Umbilical cord (tissue), 2 donors: ENCODE measurements at places on chromosomes 2 and 18. TPM values are rescaled to one million over a fixed set of nuclear protein-coding genes. Genes with fewer than 3 reads are reported as not detected.
A peak's percentile ranks its signal among the peaks of the same experiment; 100 is the strongest.

- no peak for DNase-seq
Observed at GRCh38 chr2:215439404-215439803, 3.5 kb upstream of the FN1 start.

GRCh38 chr2:189683348-189683747, 8.9 kb downstream of the ANKAR start:
- no peak for DNase-seq

- peak; percentile 46 for DNase-seq
Observed at GRCh38 chr2:128450211-128451024, 131.8 kb upstream of the HS6ST1 start.

DNA sequence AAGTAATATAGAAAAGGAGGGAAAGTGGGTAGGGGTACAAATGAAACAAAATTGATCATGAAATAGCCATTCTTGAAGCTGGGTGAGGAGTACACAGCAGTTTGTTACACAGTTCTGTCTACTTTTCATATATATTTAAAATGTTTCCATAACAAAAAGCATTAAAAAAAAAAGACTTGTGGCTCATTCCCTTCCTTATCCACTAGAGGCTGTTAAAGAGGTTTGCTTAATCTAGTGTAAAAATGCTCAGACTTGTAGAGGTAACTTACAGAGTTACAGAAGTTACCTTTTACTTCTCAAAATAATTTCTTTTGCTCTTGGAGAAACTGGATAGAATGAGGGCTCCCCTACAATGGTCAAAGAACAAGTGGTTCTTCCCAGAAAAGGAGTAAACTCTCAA, 8.1 kb upstream of the WIPF1 start:
- peak; percentile 49 for DNase-seq

DNA sequence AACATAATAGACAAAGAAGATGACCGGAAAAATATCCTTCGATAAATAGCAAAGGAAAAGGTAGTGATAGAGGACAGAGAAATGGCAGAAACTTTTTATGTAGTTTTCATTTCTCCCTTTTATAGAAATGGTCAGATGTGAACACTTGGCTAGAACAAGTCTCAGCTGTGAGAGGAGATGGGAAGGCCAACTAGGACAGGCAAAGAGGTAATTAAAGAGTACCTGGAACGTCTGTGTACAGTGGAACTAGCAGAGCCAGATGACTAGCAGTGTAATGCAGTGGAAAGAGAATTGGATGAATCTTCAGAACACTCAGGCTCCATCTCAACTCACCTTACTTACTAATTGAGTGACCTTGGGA, 69.2 kb downstream of the NABP1 start:
- DNase-seq, result no peak

GRCh38 chr2:40289771-40290404, 162.0 kb downstream of the SLC8A1 start:
- DNase-seq, result no peak

DNA sequence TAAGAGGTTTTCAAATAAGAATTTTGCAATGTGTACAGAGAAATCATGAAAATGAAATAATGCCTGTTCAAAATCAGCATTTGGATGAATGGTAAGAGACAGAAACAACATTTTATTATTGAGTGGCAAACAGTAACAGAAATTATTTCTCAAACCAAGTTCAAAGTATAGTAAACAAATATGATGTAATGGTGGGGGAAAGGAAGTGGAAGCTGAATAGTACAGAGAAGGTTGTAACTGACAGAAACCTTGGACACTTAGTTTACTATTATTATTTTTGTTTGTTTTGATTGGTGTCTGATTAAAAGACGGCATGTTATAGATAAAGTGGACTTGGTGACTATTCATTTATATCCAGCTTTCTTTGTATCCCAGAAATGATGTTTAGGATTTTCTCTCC, 1637.4 kb upstream of the ACVR2A start:
- DNase-seq, result no peak

GRCh38 chr2:196213252-196213980, 42.0 kb upstream of the STK17B start:
- DNase-seq, result no peak

DNA sequence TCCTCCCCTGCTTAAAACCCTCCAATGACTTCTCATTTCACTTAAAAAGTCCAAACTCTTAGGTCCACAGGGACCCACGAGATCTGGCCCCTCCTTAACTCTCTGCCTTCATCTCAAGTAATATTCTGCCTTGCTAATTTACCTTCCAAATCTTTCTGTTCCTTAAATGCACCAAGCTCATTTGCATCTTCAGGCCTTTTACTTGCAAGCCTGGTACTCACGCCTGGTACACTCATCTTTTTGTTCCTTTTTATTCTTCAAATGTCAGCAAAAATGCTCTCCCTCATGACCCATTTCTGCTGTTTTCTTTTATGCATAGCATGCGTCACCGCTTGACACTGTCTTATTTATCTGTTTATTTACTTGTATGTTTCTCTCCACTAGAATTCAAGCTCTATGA, 2.7 kb upstream of the WIPF1 start:
- no peak for DNase-seq

DNA sequence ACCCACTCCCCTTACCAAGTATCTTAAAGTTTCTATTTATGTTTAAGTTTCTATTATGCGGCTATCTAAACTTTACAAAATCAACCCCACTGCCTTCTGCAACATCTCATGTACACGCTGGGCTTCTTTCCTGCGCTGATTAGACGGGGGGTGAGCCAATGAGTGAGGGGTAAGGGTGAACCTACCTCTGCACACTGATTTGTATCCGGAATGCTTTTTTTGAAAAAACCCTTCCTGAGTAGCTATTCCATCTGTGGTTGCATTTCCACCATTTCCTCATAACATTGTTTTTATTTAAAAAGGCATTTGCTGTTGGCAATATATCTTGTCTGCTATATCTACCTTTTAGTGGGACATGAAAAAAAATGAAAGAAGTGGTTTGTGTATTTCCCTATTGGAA, 6.3 kb downstream of the ALPG start:
- DNase-seq, result no peak

DNA sequence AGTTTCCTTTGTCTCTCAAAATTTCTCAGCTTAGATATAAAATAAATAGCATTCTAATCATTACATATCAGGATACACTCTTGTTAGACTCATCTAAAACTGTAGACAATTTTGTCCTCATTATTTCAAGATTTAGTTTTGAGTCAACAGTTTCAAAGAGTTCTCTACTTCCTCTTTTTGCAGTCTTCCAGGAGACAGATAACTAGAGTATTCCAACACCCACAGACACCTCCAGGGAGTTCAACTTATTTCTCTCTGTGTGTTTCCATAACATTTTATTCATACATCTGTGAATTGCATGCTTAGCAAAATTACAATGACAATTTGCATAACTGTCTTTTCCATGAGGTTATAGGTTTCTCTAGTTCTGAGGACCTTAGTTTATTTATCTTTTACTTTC, 166.6 kb upstream of the HNMT start:
- DNase-seq, result no peak

The SLC30A3 gene
- total RNA-seq, result 5.5 TPM

The TAF4B gene
- total RNA-seq, result 4.3 TPM

GRCh38 chr18:36602071-36602470, 226.7 kb downstream of the TPGS2 start:
- no peak for DNase-seq

The GPR75 gene
- total RNA-seq, result 0.72 TPM

The EPAS1 gene
- 52.2 TPM for total RNA-seq

The D2HGDH gene
- 8.4 TPM for total RNA-seq

DNA sequence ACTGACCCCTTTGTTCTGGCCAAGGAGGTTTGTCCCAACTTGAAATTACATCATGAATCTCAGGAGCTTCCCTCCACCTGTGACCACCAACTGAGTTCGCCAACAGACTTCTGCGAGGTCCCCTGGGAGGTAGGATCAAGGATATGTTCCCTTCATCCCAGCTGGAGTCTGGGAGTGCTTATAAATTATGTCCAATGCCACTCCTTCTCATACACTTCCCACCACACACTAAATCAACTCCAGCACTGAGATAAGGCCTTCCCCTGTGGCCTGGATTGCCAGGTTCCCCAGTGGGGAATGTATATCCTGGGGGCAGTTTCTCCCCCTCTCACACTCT, 99.2 kb downstream of the RND3 start:
- DNase-seq, result no peak

GRCh38 chr18:8707556-8708300, 2.4 kb downstream of the MTCL1 start:
- no peak for DNase-seq

The PAX8 gene
- 0.24 TPM for total RNA-seq

The COLEC12 gene
- 93.7 TPM for total RNA-seq

The PRSS56 gene
- total RNA-seq, result not detected

- DNase-seq, result no peak
Observed at GRCh38 chr2:162241571-162241970, 1.7 kb downstream of the FAP start.

The REG3A gene
- total RNA-seq, result 3.6 TPM

DNA sequence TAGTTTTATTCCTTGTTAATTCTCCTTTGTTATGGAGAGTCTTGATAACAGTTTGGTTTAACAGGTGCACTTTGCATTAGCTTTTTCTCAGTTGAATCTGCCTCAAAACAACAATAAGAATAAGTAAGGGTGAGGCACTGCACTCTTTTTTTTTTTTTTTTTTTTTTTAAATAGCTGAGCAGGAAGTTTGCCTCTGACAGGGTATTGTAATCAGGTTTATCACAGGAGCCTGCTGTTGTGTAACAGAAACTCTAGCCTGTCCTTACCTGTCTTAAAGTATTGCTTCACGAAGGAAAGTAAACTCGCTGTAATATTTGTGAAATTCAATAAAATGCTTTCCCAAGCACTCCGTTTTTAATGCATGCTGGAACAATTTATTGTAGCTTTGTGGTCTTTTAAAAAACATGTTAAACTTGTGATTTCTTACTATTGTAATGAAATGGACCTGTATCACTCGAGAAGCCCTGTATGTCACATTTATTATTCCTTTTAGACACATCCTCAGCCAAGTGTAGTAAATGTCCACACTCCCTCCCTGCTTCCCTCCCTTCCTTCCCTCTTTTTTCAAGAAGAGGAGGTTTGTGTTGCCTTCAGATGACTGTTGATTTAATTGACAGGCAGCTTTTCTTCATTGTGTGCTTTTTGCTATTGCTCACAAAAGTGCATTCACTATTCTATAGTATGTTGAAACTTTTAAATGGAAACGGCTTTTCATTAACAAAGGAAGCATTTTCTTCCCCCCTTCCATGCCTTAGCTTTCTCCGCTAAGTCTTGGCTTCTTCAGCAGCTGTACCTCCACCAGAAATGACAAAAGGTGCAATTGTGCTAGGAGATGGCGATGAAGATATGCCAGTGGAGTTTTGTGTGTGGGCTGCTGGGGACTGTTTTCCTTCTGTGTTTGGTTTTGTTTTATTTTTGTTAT, 52.7 kb downstream of the TAF1B start:
- DNase-seq, result peak; percentile 32

The CD8B gene
- total RNA-seq, result not detected

The MEP1B gene
- total RNA-seq, result 2.6 TPM

DNA sequence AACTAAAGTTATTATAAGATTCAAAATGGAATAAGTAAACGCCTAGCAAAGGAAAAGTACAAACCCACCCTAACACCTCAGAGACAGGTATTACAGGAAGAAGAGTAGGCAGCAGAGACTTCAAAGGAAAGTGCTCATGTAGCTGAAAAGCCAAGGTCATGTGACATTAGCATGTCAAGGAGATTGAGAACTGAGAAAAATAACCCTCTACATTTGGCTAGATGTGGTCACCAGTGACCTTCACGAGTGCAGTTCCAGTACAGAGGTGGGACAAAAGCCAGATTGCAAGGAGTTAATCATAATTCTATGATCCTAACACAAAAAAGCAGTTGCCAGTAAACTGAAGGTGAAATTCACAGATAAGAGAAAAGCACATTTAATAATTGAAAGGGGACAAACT, 252.7 kb downstream of the ZEB2 start:
- DNase-seq, result no peak

GRCh38 chr2:47021301-47022009, 105.8 kb upstream of the MCFD2 start:
- DNase-seq, result no peak

GRCh38 chr18:12589448-12589847, 68.5 kb downstream of the SPIRE1 start:
- DNase-seq, result no peak

GRCh38 chr2:27496357-27497287, at the start of gene GCKR:
Gene GCKR, plus strand, starts transcription at chr2:27496839. Its CDS starts 66 bp downstream, at chr2:27496905.
- DNase-seq, result no peak

- no peak for DNase-seq
Observed at GRCh38 chr2:170548304-170548703, 166.8 kb upstream of the SP5 start.

The LIMS4 gene
- total RNA-seq, result 10.8 TPM

- no peak for DNase-seq
Observed at GRCh38 chr2:223786943-223787342, 50.4 kb downstream of the AP1S3 start.

The PID1 gene
- 29.1 TPM for total RNA-seq

GRCh38 chr2:63853527-63854310, 12.0 kb downstream of the UGP2 start:
- DNase-seq, result peak; percentile 22

GRCh38 chr2:78811955-78812610, 213.4 kb upstream of the REG3G start:
- no peak for DNase-seq

The SERPINB10 gene
- 0.96 TPM for total RNA-seq

The FAM110C gene
- total RNA-seq, result 7.7 TPM

DNA sequence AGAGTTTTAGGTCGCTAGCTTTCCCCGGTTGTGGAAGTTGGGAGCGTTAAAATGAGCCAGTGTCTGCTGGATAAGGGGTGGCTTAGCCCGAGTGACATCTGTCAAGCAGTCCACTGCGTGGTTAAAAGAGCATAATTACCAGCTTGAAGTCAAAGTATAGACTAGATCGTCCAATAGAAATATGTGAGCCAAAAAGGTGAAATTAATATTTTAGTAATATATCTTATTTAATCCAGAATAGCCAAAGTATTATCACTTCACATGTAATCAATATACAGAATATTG, 654 bp downstream of the COMMD1 start:
- DNase-seq, result no peak

DNA sequence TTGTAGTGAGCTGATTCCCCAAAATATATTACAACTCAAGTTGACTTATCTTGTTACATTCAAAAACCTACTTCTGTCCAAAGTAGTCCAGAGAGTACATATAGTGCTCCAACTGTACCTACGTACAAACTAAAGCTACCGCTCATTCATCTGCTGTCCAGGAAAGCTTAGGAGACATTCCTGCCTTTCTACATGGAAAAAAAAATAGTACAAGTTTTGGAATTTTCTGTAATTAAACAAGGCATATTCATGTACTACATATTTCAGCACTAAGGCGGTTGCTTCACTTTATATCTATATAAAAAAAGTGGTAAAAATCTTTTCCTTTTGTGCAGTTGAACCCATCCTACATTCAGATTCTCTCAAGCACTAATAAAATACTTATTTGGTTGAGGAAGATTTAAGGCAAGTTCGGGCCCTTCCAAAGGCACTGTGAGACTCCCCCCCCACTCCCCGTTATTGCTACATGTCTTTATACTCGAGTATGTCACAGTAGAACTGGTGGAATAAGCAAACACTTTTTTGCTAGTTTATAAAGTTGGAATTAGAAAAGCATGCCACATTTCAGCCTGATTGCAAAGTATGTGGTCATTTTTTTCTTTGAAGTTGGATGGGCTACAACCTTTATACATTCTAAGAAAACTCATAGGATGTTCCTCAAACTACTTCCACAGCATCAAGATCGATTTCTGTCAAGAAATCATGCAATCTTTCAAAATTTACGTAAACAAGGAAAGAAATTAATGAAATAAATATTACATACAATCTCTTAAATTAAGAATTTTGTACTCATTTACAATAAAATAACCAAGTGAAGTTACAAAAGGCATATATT, 3.7 kb downstream of the ZFP36L2 start:
- peak; percentile 52 for DNase-seq
